Stimulated activated CD4-positive, alpha-beta T cell treated with anti-CD3 and anti-CD28 coated beads, Interleukin-15, amount 100 ng/mL, for 1 hour (primary cell): ENCODE measurements at places on chromosomes 6 and 20.

- DNase-seq = no peak
These were observed 74.3 kb downstream of the NCOA7 start for GRCh38 chr6:125865015-125865414.

DNA sequence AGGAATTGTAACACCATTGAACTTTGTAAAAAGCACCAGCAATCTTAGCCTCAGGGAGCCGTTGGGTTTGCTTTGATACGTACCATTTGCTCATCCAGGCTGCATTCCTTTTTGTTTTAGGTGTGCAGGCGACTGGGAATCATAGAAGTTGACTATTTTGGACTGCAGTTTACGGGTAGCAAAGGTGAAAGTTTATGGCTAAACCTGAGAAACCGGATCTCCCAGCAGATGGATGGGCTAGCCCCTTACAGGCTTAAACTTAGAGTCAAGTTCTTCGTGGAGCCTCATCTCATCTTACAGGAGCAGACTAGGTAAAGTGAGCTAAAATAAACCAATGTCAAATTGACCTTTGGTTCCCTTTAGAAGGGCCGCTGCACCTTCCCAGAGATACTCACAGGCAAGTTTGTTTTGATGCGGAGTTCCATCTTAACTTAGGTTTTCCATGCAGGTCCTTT, 1.6 kb downstream of the MYLIP start:
- DNase-seq = no peak

DNA sequence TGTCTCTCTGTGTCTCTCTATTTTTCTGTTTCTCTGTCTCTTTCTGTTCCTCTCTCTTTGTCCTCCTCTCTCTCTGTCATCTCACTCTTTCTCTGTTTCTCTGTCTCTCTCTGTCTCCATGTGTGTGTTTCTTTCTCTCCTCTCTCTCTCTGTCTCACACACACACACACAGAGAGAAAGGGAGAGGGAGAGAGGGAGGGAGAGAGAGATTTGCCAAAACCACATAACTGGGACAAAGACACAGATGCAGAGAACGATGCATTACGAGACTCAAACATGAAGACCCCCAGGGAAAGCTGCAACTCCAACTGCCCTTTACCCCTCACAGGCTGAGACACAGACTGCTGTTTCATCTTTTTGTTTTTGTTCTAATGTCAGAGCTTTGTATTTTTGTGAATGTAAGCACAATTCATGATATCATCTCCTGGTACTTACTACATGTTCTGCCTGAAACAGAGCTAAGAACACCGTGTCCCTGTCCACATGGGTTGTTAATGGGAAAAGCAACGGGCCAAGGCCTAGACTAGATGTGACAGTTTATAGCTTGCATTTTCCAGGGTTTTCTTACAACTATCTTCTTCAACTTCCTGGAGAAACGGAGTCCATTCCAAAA, 177.1 kb upstream of the ARID1B start:
- DNase-seq = no peak

GRCh38 chr6:33193619-33194018, 1.4 kb upstream of the COL11A2 start:
- DNase-seq = no peak

DNA sequence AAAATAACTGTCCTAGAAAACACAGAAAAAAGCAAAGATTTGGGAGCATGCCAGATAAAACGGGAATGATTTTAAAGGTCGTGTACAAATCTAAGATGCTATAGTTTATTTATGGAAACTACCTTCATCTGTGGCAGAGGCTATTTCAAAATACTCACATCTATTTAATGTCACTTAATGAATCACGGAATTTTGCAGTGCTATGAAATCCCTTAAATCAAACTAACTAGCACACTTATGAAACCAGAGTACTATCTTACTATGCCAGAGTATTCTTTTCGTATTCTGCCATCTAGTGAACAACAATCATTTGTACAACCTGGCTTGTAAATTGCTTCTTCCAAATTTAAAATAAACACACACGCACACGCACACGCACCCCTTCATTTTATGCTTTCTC, 77.9 kb upstream of the BMP5 start:
- no peak for DNase-seq

- no peak for DNase-seq
These were observed 15.4 kb downstream of the EZR start for GRCh38 chr6:158803733-158804143.

GRCh38 chr6:139753198-139753861, 378.9 kb upstream of the CITED2 start:
- no peak for DNase-seq

GRCh38 chr6:13559968-13560650, 14.3 kb upstream of the SIRT5 start:
- no peak for DNase-seq

DNA sequence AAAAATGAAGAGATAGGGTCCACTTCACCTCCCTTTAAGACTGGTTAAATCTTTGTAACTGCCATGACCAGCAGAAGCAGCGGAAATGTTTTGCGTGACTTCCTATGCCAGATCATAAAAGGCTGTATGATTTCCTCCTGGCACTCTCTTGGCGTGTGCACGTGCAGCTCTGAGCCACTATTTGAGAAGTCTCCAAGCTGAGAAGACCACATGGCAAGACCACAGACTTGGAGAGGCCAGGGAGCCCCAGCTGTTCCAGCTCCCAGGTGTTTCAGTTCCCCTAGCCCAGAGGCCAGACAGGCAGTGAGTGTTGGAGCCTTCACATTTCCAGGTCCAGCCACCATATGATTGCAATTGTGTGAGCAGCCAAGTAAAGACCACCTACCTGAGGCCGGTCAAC, 259.3 kb upstream of the RIN2 start:
- DNase-seq = no peak

GRCh38 chr6:158467923-158468322, 92.0 kb upstream of the TMEM181 start:
- DNase-seq = no peak

DNA sequence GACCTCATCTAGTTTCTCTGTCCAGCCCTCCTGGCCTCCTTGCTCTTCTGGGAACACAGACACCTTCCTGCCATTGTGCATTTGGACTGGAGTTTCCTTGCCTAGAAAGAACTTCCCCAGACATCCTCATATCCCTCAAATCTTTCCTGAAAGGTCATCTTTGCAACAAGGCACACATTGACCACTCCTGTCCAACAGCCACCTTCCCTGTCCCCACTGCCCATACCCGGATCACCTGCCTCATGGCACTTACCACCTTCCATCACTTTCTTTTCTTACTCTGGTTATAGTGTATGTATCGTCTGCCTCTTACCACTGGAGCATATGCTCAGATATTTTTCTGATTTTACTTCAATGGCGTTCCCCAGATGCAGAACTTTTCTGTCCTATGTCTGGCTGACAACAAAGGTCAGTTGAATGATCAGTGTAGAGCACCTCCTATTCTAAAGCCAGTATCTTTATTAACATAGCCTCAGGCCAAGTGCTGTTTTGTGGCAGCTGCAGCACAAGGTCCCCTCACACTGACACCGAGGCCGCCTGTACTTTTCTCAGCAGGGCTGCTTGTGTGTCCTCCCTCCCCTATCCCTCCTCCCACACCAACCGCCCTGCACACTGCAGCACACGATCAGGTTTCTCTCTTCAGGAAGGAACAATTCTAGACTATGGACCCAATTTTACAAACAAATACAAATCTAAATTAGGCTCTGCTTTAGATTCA, 4.1 kb downstream of the HLA-C start:
- no peak for DNase-seq

GRCh38 chr6:39494998-39495397, 172.5 kb upstream of the KCNK16 start:
- no peak for DNase-seq

DNA sequence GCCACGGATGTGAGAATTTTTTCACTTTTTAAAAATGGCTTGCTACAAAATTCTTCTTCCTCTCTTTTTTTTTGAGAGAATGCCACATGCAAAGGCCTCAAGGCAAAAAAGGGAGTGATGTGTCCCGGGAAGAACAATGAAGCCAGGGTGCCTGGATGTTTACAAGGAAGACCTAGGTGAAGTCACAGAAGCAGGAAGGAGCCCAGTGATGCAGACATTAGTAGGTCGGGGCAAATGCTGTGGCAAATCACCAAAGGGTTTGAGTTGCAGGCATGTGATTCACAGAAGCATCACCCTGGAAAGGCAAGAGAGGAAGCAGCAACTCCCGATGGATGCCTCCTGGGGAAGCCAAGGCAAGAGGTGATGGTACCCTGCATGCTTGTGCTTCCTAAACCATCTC, 46.8 kb downstream of the FARS2 start:
- no peak for DNase-seq

DNA sequence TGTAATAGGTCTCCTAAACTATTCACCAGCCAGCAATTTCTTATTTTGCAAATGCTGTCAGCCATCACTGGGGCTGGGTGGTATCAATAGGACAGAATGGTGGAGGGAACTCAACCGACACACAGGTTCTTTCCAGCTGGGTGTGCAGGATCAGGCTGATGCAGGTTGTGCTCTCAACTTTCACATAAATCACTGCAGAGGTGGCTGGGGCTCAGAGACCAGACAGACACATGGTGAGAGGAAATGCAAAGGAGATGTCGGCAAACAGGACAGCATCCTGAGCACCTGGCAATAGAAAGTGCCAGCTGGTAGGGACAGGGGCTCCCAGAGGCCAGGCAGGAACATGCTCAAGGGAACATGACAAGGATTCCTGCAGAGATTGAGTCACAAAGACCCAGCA, 254.9 kb downstream of the SOD2 start:
- DNase-seq = no peak

- DNase-seq = no peak
These were observed 26.8 kb upstream of the NRSN1 start for GRCh38 chr6:24099181-24099580.

- no peak for DNase-seq
These were observed 30.9 kb upstream of the RPP40 start for GRCh38 chr6:5034736-5035135.

DNA sequence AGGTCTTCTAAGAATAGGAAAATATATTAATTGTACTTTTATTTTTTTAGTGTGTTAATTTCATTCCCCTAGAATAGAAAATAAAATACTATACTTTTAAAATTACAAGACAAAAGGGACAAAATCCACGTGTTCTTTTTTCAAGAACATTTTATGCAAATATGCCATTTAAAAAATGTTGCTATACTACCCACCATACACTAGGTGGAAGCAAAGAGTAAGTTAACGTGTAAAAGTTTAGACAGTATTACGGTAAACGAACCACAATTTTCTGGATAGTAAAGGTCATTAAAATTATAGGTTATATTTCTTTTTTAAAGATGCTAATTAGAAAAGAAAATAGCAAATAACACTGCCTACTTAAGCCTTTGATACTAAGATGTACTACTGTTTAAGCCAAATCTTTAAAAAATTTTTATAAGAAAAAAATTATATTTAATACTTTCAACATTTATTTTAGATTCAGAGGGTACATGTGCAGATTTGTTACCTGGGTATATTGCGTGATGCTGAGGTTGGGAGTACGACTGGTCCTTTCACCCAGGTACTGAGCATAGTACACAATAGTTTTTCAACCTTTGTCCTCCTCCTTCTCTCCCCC, 287.6 kb downstream of the PHF3 start:
- DNase-seq = no peak

DNA sequence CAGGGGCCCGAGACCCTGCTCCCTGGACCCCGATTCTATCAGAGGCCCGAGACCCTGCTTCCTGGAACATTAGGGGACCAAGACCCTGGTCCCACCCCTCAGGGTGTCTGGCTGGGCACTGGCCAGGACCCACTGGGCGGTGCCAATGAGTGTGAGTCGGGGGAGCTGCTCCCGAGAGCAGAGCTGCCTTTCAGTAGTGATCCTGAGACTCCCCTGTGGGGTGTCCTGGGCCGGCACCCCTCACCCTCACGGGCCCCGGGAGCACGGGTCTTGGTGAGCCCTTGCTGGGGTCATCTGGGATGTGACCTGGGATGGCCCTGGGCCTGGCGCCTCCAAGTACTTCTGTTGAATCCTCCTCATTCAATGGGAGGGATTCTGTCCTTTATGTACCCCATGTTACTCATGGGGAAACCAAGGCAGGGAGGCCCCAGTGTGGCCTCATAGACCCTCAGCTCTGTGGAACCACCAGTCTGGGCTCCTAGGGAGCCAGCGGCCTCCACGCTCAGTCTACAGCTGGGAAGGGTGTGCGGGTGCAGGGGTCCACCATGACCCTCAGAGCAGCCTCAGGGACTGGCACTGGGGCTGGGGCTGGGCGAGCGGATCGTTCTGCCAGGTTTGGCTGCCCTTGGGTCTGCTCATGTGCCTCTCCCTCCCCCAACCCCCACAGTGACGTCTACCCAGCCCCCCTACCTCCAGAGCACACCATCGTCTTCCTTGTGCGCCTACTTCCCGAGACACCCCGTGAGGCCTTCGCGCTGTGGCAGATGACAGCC, 25.6 kb downstream of the COL20A1 start:
- no peak for DNase-seq

GRCh38 chr6:16511040-16511660, 250.1 kb downstream of the ATXN1 start:
- DNase-seq = no peak

DNA sequence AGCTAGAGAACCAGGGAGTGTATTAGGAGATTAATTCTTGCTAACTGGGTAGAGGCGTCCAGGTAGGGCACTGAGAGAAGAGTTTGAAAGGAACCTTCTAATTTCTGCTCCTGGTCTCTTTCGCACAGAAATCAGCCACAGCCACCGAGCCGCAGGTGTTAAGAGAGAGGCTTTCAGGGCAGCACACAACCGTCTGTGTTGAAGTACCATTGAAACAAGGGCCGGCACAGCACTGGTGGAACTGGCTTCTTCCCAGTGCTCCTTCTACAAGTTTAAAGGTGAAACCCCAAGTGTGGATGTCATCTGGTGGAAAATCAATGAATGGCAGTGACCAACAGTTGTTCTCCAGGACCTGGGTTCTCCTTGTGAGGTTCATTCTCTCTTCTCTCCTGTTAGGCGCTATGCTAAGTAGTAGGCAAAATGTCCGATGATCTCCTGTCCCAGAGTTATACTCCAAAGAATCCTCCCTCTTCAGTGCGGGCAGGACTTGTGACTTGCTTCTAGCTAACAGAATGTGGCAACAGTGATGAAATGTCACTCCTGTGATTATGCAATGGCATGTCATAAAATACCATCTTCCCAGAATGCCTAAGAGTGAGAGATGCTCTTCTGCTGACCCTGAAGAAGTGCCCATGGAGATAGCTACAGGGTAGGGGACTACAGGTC, 15.0 kb upstream of the RIN2 start:
- DNase-seq = no peak

GRCh38 chr6:126300735-126301134, 39.2 kb upstream of the CENPW start:
- DNase-seq = no peak

GRCh38 chr6:12760226-12760625, 43.7 kb downstream of the PHACTR1 start:
- DNase-seq = no peak

DNA sequence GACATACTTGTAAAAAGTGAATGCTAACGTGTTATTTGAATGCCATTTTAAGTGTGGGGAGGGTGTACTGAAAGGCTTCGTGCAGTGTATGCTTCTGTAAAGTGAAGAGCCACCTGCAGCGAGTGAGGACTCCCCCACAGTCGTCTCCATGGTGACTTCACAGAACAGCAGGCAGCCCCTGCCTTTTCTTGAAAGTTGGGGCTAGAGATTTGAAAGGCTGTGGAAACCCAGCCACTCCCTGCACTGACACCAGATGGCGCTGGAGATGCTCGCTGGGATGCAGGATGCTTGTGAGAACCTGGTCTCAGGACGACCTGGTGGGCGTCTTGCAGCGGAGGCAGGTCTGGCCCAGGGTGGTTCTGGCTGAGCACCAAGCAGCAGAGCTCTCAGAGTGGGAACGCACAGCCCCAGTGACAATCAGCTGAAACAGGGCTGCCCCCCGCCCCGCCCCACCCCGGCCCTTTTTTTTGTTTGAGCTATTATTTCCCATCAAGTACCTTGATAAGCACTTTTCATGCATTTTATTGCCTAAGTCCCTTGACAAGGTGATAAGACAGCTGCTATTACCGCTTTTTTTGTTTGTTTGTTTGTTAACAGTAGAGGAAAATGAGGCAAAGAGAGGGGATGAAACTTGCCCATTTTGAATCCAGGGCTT, 150.3 kb downstream of the SYCP2 start:
- no peak for DNase-seq
